ENCODE measurements at places on chromosomes 3 and 15. TPM values are rescaled to one million over a fixed set of nuclear protein-coding genes. Genes with fewer than 3 reads are reported as not detected.

- no peak overlapping the region for H3K4me3 ChIP-seq
- H3K27me3 ChIP-seq = peaks cover 18% of the 10 kb centered on the region
- H3K36me3 ChIP-seq = no peaks in the 10 kb centered on the region
- H3K27ac ChIP-seq = no peak overlapping the region
- peaks cover 20% of the 10 kb centered on the region for H3K4me1 ChIP-seq
Measured at GRCh38 chr3:132033471-132033870, 1.3 kb downstream of the CPNE4 start.

Gene CCR8
- not detected for total RNA-seq

- no peak for DNase-seq
- H3K27ac ChIP-seq = no peak overlapping the region
- no peak overlapping the region for H3K4me3 ChIP-seq
- no peaks in the 10 kb centered on the region for H3K27me3 ChIP-seq
- peaks cover 7% of the 10 kb centered on the region for H3K4me1 ChIP-seq
Measured at GRCh38 chr3:56971816-56972215, 88.6 kb upstream of the SPATA12 start.

Gene NPAP1
- 0.18 TPM for total RNA-seq

- no peak overlapping the region for H3K27ac ChIP-seq
- H3K27me3 ChIP-seq = no peaks in the 10 kb centered on the region
- H3K4me1 ChIP-seq = no peaks in the 10 kb centered on the region
- DNase-seq = no peak
Measured at GRCh38 chr15:86087808-86088207, 8.1 kb downstream of the AGBL1 start.

Gene MUC20
- 46.1 TPM for total RNA-seq

Gene FBLN2
- 8.0 TPM for total RNA-seq

GRCh38 chr3:126031981-126032471 is 51.9 kb downstream of the SLC41A3 start:
- H3K36me3 ChIP-seq = peaks cover 38% of the 10 kb centered on the region
- H3K4me3 ChIP-seq = no peak overlapping the region
- H3K27ac ChIP-seq = no peak overlapping the region
- no peaks in the 10 kb centered on the region for H3K4me1 ChIP-seq
- DNase-seq = peak; percentile 19
- no peaks in the 10 kb centered on the region for H3K27me3 ChIP-seq

DNA sequence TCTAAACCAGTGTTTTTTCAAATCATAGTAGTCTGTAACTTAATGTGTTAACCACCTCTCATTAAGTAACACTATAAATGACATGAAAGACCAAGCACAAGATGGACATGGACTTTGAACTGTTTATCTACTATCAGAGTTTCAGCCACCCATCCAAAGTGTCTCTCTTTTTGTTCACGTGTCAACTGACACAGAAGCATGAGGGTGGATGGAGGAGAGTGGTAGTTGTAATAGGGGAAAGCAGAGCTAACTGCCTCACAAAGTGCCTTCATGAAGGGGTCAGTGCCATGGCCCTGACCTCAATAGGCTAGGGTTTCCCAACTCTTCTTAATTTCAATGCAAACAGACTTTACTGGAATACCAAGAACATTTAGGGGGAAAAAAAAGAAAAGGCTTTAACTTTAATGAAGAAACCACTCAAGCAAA is 32.1 kb upstream of the TRPM7 start:
- H3K4me3 ChIP-seq = no peak overlapping the region
- no peak overlapping the region for H3K27ac ChIP-seq
- H3K27me3 ChIP-seq = no peaks in the 10 kb centered on the region

DNA sequence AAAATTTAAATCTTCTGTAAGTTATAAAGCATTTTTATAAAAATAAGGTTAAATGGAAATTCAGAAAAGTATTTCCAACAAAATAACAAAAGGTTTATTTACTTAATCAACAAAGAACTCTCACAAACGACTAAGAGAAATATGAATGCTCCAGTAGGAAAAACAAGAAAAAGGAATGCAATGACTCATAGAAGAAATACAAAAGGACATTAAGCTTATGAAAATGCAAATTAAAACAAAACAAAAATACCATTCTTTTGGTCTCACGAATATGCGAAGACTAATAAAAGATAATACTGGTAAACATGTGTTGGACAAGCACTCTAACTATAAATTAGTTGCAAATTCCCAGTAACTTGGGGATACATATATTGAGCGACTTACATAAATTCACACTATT is 17.5 kb upstream of the TBC1D5 start:
- no peaks in the 10 kb centered on the region for H3K36me3 ChIP-seq
- no peak for DNase-seq
- no peaks in the 10 kb centered on the region for H3K27me3 ChIP-seq
- no peaks in the 10 kb centered on the region for H3K4me1 ChIP-seq
- H3K27ac ChIP-seq = no peak overlapping the region

DNA sequence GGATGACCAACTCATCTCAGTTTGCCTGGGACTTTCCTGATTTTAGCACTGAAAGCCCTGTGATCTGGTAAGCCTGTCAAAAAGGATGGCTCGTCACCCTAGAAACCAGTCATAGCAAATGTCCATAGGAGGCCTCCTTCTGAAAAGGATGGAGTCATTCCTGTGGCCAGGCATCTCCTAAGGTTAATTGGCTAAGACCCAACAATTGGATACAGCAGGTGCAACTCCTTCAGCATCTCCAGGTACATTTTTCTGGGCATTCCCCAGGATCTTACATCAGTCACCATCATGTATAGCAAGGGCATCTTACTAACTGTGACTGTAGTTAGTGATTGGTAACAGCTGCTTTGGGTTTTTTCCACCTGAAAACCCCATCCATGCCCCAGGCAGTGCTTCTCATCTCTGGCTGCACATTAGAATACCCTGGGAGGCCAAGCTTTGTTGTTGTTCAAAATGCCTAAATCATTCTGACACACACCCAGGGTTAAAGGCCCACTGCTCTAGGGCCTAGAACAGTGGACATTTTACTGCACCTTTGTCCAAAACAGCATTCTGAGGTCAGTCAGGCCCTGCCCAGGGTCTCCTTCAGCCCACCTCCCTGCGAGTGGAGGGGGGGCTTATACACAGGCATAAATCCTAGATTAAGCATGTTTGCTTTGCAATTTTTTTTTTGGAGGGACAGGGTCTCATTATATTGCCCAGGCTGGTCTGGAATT is 28.3 kb upstream of the GALNT15 start:
- no peaks in the 10 kb centered on the region for H3K27me3 ChIP-seq
- no peak for DNase-seq
- no peaks in the 10 kb centered on the region for H3K36me3 ChIP-seq
- H3K27ac ChIP-seq = no peak overlapping the region

- peaks cover 40% of the 10 kb centered on the region for H3K36me3 ChIP-seq
- H3K4me1 ChIP-seq = peaks cover 83% of the 10 kb centered on the region
- peak; percentile 92 for DNase-seq
Measured at GRCh38 chr15:75204340-75205063, 2.8 kb downstream of the C15orf39 start.

- no peaks in the 10 kb centered on the region for H3K27me3 ChIP-seq
- no peak overlapping the region for H3K4me3 ChIP-seq
- DNase-seq = no peak
- H3K27ac ChIP-seq = peak overlapping the region; percentile 66
- no peaks in the 10 kb centered on the region for H3K36me3 ChIP-seq
Measured at GRCh38 chr15:40046721-40047414, 7.9 kb upstream of the SRP14 start.

Gene ATG7
- 167 TPM for total RNA-seq

Gene LIPH
- 257 TPM for total RNA-seq

DNA sequence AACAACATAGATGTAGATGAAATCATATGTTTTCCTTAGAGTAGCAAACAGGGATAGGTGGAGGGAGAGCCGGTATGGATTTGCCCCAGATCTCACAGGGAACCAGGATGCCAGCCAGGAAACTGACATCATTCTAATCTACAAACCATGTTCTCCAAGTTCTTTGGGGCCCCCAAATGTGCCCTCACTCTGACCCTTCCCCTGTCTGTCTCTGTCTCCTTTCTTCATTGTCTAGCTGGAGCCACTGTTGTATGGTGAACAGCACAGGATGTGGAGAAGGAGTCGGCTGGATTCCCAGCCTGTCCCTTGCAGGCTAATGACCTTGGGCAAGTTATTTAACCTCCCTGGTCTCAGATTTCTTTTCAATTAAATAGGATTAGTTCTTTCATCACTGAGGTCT is 962 bp downstream of the ATP13A5 start:
- no peak overlapping the region for H3K27ac ChIP-seq
- no peak for DNase-seq
- no peaks in the 10 kb centered on the region for H3K4me1 ChIP-seq
- H3K36me3 ChIP-seq = no peaks in the 10 kb centered on the region
- H3K27me3 ChIP-seq = peaks cover 5% of the 10 kb centered on the region
- H3K4me3 ChIP-seq = no peak overlapping the region

DNA sequence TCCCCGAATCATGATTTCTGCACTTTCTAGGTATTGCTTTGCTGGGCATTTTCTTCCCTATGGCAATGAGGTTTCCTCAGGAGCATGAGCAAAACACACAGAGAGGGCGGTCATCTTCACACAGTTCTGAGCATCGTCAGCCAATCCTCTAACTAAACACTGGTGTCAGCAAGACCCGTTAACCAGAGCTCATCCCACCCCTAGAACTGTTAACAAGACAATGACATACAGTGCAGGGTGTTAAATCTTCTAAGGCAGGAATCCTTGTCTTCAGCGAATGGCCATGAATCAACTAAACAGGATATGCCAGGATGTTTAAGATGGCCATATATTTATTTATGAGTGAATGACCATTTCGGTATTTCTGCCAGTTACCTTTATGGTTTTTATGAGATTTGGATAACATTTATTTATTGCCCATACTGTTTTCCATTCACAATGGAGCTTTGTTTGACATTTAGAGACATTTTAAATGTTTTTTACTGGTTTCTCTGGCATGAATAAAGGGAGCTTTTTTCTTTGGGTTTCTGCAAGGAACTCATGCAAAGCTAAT is 411.5 kb upstream of the PROK2 start:
- DNase-seq = no peak
- H3K36me3 ChIP-seq = no peaks in the 10 kb centered on the region
- H3K27me3 ChIP-seq = no peaks in the 10 kb centered on the region
- no peak overlapping the region for H3K4me3 ChIP-seq
- no peak overlapping the region for H3K27ac ChIP-seq

DNA sequence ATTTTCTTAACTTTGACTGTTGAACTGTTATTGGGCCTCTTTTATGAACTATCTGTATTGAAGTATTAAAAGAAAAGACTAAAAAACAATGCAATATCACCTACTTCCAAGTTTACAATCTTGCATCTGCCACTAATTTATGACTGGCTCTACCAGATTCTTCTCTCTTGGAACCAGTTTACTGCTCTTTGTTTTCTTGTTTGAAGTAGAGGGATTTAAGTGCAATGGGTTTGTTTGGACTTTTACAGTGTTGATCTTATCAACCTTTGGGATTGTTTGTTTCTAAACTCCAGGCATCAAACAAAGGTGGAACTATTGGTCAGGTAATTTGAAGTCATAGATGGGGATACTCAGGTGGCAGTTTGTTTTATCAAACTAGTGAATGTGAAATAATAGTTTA is 43.0 kb upstream of the MEIS2 start:
- no peak for DNase-seq
- H3K4me3 ChIP-seq = no peak overlapping the region
- no peaks in the 10 kb centered on the region for H3K36me3 ChIP-seq
- H3K27me3 ChIP-seq = no peaks in the 10 kb centered on the region
- H3K27ac ChIP-seq = no peak overlapping the region

Gene FYCO1
- 97.4 TPM for total RNA-seq

Gene EXOG
- 4.3 TPM for total RNA-seq

Gene TTLL13
- total RNA-seq = not detected

DNA sequence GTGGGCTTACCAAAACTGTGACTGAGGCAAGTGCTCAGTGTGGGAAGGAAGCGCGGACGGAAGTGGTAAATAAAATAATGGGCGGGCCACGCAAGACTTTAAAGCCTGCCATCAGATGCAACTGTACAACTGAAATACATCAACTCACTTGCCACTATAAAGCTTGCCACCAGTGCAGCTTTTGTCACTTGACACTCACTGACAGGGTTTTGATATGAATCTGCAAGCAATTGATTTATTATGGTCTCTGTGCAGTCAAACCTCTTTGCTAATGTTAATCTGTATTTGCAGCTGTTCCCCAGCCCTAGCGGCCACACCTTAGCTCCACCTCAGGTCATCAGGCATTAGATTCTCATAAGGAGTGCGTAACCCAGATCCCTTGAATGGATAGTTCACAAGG is 2.3 kb upstream of the GFM1 start:
- no peak for DNase-seq
- no peak overlapping the region for H3K4me3 ChIP-seq
- H3K4me1 ChIP-seq = peaks cover 26% of the 10 kb centered on the region
- peaks cover 8% of the 10 kb centered on the region for H3K36me3 ChIP-seq
- H3K27ac ChIP-seq = no peak overlapping the region
- H3K27me3 ChIP-seq = no peaks in the 10 kb centered on the region

GRCh38 chr3:124272605-124273151 is 280.8 kb upstream of the ROPN1 start:
- no peak overlapping the region for H3K4me3 ChIP-seq
- H3K27me3 ChIP-seq = no peaks in the 10 kb centered on the region
- no peak for DNase-seq
- no peak overlapping the region for H3K27ac ChIP-seq

Gene GAP43
- not detected for total RNA-seq

- no peaks in the 10 kb centered on the region for H3K27me3 ChIP-seq
- H3K27ac ChIP-seq = no peak overlapping the region
- H3K4me1 ChIP-seq = peaks cover 7% of the 10 kb centered on the region
- H3K36me3 ChIP-seq = no peaks in the 10 kb centered on the region
- DNase-seq = no peak
- H3K4me3 ChIP-seq = no peak overlapping the region
Measured at GRCh38 chr15:91622711-91623342, 230.7 kb upstream of the SLCO3A1 start.

DNA sequence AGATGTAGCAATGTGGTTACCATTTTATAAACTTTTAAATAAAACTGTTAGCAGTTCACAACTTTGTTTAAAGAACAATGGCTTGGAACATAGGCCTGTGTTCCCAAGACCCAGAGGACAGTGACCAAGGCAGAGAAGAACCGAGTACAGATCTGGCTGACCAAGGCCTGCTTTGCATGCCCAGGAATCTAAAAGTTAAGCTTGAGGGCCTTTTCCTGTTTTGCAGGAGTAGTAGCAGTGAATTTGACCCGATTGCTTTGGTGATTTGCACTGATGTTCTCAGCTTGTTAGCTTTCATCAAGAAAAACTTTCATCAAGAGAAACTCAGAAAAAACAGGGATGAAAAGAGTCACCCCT is 9.9 kb downstream of the FILIP1L start:
- peaks cover 19% of the 10 kb centered on the region for H3K4me1 ChIP-seq
- H3K27ac ChIP-seq = no peak overlapping the region
- no peak for DNase-seq
- H3K36me3 ChIP-seq = no peaks in the 10 kb centered on the region

GRCh38 chr3:188830893-188831292 is 340.9 kb upstream of the TPRG1 start:
- H3K36me3 ChIP-seq = no peaks in the 10 kb centered on the region
- peaks cover 22% of the 10 kb centered on the region for H3K4me1 ChIP-seq
- no peak overlapping the region for H3K27ac ChIP-seq
- no peak overlapping the region for H3K4me3 ChIP-seq
- no peak for DNase-seq

Measured in stomach (tissue), 19 donors.